Neural crest cell (in vitro differentiated cells): ENCODE measurements at places on chromosomes 3 and 15. TPM values are rescaled to one million over a fixed set of nuclear protein-coding genes. Genes with fewer than 3 reads are reported as not detected.
A peak's percentile ranks its signal among the peaks of the same experiment; 100 is the strongest.

DNA sequence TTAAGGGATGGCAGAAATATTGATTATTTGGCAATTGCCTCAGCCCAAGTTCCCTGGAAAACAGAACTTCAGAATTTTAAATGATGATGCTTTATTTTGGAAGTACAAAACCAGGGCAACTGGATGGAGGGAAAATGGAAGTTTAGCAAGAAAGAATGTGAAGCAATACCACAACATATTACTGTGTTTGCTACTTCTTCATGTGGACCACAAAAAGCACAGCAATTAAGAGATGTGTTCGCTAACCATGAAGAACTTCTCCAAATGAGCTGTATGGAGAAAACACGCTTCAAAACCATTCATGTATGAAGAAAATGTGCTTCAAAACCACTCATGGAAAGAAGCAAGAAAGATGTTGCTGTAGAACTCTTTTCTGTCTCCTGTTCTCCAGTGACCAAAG is 64.7 kb upstream of the ARL6 start:
- no peak for DNase-seq
- no peaks in the 10 kb centered on the region for H3K27me3 ChIP-seq
- H3K27ac ChIP-seq, result no peak overlapping the region
- H3K4me3 ChIP-seq, result no peak overlapping the region

- no peak overlapping the region for H3K4me3 ChIP-seq
- peaks cover 4% of the 10 kb centered on the region for H3K36me3 ChIP-seq
- DNase-seq, result no peak
- H3K4me1 ChIP-seq, result peaks cover 3% of the 10 kb centered on the region
- H3K27me3 ChIP-seq, result peaks cover 7% of the 10 kb centered on the region
Observed at GRCh38 chr3:71870966-71871512, 86.1 kb upstream of the PROK2 start.

DNA sequence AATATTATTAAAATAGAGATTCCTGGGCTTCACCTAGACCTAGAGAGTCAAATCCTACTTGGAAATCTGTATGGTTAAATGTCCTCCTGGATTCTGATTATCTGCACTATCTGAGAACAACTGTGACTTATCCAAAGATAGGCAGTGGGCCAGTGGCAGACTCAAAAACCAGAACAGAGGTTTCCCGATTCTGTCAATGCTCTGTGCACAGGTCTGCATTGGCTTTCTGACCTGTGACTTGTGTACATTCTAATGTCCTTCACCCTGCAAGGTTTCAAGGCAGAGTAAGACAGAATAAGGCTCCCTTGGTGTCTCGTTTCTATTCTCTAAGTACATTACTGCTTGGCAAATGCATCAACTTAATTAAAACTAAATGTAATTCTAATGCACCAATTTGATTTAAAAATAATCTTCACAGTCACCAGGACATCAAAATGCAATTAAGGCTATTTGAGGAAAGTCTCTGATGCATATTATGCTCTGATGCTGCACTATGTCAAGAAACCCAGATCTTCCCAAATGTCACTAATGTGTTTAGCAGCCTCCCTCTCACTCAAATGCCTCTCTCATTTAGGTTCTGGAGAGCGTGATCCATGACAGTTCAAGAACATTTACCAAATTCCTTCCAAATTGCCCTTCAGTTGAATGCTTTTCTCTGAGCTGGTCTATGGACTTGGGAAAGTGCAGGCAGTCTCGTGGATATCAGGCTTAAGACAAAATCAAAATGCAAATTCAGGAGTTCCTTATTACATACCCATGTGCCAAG is 140.1 kb downstream of the STAC start:
- H3K27ac ChIP-seq, result no peak overlapping the region
- no peaks in the 10 kb centered on the region for H3K27me3 ChIP-seq
- DNase-seq, result no peak
- H3K4me3 ChIP-seq, result no peak overlapping the region
- H3K4me1 ChIP-seq, result peaks cover 3% of the 10 kb centered on the region

DNA sequence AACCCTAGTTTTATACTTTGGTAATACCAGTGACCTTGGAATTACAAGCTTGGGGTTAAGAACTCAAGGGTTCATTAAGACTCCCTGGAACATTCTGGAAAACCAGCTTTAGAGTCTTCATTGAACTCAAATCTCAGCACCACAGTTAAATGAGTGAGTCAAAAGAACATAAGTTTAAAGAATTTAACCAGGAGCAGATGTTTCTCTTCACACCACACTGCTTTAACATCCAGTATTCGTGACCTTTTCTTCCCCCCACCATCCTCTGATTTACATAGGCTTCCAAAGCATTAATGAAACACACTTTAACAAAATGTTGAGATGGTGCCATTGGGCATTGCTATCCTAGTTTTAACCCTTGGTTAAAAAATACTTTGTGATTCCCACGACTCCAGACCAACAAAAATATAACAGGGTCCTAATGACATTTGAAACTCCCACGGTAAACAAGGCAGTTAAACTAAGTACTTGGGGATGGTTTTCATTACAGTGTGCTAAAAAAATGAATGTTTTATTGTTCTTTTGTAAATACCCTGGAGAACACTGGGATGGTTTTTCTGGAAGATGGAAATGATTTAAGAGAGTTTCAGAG is 123.9 kb downstream of the OXNAD1 start:
- no peak overlapping the region for H3K27ac ChIP-seq
- no peak overlapping the region for H3K4me3 ChIP-seq
- H3K4me1 ChIP-seq, result no peaks in the 10 kb centered on the region
- no peaks in the 10 kb centered on the region for H3K27me3 ChIP-seq

DNA sequence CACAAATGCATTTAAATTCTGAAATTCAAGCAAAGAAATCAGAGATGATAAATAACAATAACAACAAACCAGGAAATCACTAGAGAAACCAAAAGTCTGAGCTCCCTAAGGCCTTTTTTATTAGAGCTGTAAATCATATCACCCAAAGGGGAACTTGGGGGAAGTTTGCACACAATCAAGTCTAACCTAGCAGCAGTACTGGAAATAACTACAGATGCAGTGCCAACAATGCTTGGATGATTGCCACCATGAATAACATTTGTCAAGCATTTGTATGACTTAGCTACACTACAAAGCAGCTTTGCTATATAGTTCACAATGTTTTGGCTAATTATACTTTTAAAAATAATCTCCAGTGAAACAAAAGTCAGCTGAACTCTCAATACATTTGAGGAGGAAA is 27.8 kb downstream of the SHQ1 start:
- no peak overlapping the region for H3K4me3 ChIP-seq
- peaks cover 5% of the 10 kb centered on the region for H3K4me1 ChIP-seq
- H3K36me3 ChIP-seq, result no peaks in the 10 kb centered on the region
- no peak for DNase-seq
- H3K27ac ChIP-seq, result no peak overlapping the region

GRCh38 chr3:172044833-172045585 is 5.6 kb downstream of the FNDC3B start:
- H3K27ac ChIP-seq, result no peak overlapping the region
- peaks cover 6% of the 10 kb centered on the region for H3K36me3 ChIP-seq
- H3K4me1 ChIP-seq, result peaks cover 33% of the 10 kb centered on the region
- H3K27me3 ChIP-seq, result no peaks in the 10 kb centered on the region
- H3K4me3 ChIP-seq, result no peak overlapping the region

- H3K4me3 ChIP-seq, result peak overlapping the region; percentile 93
- peaks cover 46% of the 10 kb centered on the region for H3K4me1 ChIP-seq
- no peak for DNase-seq
- H3K27me3 ChIP-seq, result no peaks in the 10 kb centered on the region
- H3K36me3 ChIP-seq, result no peaks in the 10 kb centered on the region
Observed at GRCh38 chr3:50355829-50356552, 3.3 kb downstream of the TMEM115 start.

DNA sequence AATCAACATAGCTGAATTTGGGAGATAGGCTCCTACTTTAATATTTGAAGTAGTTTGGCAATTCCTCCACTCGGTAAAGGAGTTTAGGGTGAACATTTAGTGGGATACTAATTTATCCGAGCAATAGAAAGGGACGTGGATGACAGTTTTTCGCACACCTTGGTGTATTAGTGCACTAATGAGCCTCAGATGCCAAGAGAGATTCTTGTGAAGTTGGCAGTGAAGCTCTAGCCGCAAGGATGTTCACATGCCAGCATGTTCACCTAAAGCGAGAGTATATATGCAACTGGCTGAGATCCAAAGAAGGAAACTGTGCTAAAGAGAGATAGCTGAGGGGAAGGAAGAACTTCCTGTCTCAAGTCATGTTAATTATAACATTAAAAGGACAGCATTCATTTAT is 58.5 kb downstream of the TGFBR2 start:
- no peak overlapping the region for H3K4me3 ChIP-seq
- peaks cover 4% of the 10 kb centered on the region for H3K36me3 ChIP-seq
- peaks cover 54% of the 10 kb centered on the region for H3K4me1 ChIP-seq
- no peak for DNase-seq
- H3K27me3 ChIP-seq, result no peaks in the 10 kb centered on the region

GRCh38 chr3:159586571-159587202 is 401.9 kb upstream of the IL12A start:
- H3K4me3 ChIP-seq, result no peak overlapping the region
- peaks cover 14% of the 10 kb centered on the region for H3K4me1 ChIP-seq
- peaks cover 4% of the 10 kb centered on the region for H3K27me3 ChIP-seq
- no peak overlapping the region for H3K27ac ChIP-seq
- no peaks in the 10 kb centered on the region for H3K36me3 ChIP-seq

DNA sequence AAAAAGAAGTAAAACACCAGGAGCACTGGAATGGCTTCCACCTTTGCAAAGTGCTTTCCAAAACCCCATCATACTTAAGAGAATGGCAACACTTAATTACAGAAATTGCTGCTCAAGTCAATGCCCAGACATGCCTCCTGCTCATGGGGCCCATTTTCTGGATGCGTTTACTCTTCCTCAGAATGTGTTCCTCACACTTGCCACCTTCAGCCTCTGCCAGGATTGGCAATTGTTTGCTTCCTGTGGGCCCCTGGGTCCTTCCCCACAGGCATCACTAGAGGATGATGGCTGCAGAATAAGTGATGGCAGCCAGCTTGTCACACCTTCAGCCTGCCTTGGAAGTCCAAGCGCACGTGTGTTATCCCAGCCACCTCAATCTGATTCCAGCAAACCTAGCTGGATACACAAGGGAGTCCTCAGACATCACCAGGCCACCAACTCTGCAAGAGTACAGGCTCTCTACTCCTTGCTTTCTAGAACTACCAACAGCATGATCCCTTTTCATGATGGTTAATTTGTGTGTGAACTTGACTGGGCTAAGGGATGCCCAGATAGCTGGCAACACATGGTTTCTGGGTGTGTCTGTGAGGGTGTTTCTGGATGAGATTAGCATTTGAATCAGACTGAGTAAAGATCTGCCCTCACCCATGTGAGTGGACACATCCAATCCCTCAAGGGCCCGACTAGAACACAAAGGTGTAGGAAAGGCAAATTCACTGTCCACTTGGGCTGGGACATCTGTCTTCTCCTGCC is 4.9 kb upstream of the NUP210 start:
- DNase-seq, result no peak
- H3K27me3 ChIP-seq, result peaks cover 3% of the 10 kb centered on the region
- peaks cover 6% of the 10 kb centered on the region for H3K4me1 ChIP-seq
- no peak overlapping the region for H3K4me3 ChIP-seq

DNA sequence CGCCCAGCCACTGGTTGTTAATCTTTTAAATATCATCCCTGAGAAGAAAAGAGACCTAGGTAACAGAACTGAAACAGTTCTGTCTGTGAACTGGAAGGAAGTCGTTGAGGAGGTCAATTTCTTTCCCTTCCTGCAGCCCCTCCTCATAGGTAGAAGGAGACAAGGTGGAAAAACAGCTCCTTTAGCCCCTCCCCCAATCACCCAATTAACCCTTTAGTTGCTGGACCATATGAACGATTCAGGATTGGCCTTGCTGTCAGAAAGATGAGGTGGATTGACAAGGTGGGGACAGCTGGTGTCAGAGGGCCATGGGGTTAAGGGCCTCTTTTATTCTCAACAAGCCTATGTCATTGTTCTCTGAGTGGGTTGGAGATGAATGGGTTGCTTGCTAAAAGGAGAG is 36.0 kb upstream of the ZNF445 start:
- H3K4me1 ChIP-seq, result peaks cover 30% of the 10 kb centered on the region
- no peaks in the 10 kb centered on the region for H3K36me3 ChIP-seq
- DNase-seq, result no peak
- peaks cover 12% of the 10 kb centered on the region for H3K27me3 ChIP-seq
- H3K4me3 ChIP-seq, result no peak overlapping the region

RPL32 gene
- total RNA-seq, result 1,918 and 2,125 TPM in 2 replicates

ZPLD1 gene
- total RNA-seq, result not detected in 2 replicates
